ENCODE measurements at places on chromosomes 12 and 14.

- no peak for DNase-seq
Measured at GRCh38 chr12:110039085-110039807, 9.1 kb downstream of the C12orf76 start.

DNA sequence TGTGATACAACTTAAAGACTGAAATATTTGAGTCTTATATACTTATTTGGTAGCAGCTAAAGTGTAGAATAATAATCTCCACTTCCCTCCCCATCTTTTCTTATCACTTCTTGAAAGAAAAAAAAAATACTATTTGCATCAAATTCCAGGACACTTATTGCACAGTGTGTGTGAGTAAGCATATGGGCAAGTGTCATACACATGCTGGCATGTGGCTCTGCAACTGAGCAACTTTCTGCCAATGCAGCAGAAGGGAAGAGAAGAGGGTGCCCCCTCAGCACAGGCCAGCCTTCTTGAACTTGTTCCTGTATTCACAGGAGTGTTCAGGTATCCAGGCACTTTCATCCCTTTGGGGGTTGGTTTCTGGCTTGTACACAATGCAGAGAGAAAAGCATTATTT lies 145.8 kb downstream of the CPNE8 start:
- DNase-seq, result no peak

DNA sequence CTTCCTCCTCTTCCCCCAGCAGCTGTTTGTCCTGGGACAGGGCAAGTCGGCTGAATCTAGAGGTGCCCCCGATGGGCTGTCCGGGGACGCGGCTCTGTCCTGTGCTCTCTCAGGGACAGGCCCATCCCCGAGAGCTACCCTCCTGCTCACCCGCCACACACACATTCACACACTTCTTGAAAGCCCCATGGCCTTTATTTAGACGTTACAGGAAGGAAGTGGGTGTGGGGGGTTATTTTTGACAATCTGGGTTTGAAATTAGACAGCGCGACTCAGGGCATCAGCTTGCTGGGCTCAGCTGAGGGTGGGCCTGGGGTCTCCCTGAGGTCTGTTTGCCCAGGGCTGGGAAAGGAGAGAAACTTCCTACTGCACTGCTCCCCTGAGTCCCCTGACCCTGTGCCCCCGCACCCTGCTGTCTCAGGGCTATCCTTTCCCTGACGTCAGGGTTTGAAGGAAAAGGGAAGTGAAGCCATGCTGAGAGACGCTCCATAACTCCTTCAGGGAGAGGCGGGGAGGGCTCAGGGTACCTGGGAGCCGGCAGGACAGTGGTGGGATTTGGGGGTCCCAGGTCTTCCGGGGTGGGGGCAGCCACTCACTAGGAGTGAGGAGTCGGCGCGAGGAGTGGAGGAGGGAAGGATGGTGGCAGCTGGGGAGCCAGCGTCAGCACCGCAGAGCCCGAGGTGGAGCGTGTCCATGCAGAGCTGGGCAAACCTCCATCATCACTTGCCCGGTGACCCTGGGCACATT lies 8.1 kb downstream of the PTPN6 start:
- DNase-seq, result no peak

DNA sequence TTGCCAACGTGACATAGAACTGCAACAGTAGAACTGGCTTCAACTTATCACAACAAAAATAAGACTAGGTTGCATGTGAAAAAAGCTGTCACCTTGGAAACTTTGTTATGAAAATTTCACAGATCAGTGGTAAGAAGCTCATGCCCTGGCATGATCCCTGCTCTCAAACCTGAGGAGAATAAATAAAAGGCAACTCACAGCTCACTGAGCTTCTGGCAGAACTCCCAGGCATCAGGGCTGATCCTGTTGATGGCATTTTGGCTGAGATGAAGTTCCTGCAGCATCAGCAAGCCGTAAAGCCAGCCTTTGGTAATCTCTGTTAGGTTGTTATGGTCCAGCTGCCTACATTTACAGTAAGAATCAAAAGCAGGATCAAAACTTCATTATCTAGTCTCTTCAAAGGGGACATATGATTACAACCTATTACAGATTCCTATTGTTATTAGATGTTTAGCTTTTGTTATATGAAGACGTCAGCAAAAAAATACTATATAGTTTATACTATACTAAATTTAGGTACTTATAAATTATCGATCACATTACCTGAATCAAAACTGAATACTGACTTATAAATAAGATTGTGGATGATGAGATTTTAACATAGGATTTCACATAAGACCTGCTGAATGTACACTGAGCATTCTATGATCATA lies 32.0 kb downstream of the LRIG3 start:
- DNase-seq, result peak; percentile 91

DNA sequence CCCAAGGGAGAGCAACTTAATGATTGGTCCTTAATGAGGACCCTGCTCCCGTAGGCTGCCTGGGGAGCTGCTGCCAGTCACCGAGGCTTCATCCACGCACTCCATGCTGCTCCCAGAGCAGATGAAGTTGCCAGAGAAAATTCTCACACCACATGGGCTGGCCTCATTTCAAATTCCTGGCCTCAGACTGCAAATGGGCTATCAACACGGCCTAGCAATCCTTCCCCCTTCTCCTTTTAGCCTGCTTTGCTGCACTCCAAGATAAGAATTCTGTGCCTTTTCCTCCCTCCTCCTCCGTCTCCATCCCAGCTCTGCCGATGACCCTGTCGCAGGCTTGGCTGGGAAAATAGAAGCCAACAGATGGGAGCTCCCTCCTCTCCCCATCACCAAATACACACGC lies 10.8 kb upstream of the DGLUCY start:
- no peak for DNase-seq

GRCh38 chr14:71212093-71212492 lies 304.8 kb downstream of the PCNX1 start:
- no peak for DNase-seq

DNA sequence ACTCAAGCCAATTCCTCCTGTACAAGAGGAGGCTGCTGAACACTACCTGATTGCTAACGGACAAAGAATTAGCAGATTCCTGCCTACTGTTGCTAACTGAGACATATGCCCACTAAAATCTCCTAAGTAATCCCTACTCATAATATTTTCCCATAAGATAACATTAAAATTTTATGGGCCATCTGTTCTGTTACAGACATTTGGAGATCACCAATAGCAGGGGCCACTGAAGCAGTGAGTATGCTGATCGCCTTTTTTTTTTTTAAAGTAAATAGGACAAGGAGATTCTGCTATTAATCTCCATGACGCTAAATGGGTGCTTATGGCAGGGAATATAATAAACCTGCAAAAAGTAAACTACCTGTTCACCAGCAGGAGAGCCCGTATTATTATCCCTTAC lies 292.9 kb downstream of the MED13L start:
- peak; percentile 69 for DNase-seq

- DNase-seq, result no peak
Measured at GRCh38 chr12:88298761-88299242, 156.7 kb downstream of the TMTC3 start.

- no peak for DNase-seq
Measured at GRCh38 chr12:108553799-108554198, 7.2 kb downstream of the SART3 start.

Data from NCI-H1105 treated with DMSO at 0.1 percent for 48 hours (cell line).